ENCODE measurements at places on chromosomes 5 and 9. TPM values are rescaled to one million over a fixed set of nuclear protein-coding genes. Genes with fewer than 3 reads are reported as not detected.

The EPB41L4A gene
- total RNA-seq: 10.5 TPM

The ANKRD20A1 gene
- 0.07 TPM for total RNA-seq

GRCh38 chr9:108991479-108991878 is 21.8 kb downstream of the CTNNAL1 start:
- peak overlapping the region; percentile 27 for H3K27ac ChIP-seq
- H3K27me3 ChIP-seq: no peaks in the 10 kb centered on the region
- no peaks in the 10 kb centered on the region for H3K4me1 ChIP-seq

GRCh38 chr5:170818232-170818631 is 34.7 kb downstream of the GABRP start:
- H3K4me1 ChIP-seq: no peaks in the 10 kb centered on the region
- no peaks in the 10 kb centered on the region for H3K36me3 ChIP-seq
- no peaks in the 10 kb centered on the region for H3K27me3 ChIP-seq
- no peak overlapping the region for H3K4me3 ChIP-seq
- H3K27ac ChIP-seq: no peak overlapping the region

DNA sequence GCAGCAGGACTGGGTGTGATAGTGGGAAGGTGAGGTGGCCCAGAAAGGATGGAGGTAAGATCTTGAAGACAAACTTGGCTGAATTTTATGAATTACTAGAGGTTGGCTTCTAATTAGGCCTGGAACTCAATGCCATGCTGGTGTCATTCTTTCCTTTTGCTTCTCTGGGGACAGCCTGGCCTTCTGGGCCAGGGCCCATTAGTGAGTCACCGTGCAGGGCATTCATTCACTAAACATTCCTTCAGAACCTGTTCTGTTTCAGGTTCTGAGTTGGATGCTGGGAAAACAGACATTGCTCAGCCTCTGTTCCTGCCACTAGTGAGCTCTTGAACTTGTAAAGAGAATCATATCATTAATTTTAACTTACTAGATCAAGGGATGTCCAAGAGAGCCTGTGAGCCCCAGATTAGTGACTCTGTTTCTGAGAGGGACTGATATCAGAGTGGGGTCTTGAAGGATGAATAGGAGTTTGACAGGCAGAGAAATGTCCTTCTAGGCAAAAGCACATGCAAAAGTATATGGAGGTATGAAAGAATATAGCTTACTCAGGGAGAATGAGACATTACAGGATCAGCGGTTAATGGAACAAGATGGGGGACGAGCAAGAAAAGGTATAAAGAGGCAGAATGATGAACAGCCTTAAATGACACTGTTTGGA is 66.5 kb downstream of the LHX2 start:
- H3K4me1 ChIP-seq: no peaks in the 10 kb centered on the region
- no peaks in the 10 kb centered on the region for H3K36me3 ChIP-seq
- H3K4me3 ChIP-seq: no peak overlapping the region
- H3K27me3 ChIP-seq: no peaks in the 10 kb centered on the region
- DNase-seq: no peak

DNA sequence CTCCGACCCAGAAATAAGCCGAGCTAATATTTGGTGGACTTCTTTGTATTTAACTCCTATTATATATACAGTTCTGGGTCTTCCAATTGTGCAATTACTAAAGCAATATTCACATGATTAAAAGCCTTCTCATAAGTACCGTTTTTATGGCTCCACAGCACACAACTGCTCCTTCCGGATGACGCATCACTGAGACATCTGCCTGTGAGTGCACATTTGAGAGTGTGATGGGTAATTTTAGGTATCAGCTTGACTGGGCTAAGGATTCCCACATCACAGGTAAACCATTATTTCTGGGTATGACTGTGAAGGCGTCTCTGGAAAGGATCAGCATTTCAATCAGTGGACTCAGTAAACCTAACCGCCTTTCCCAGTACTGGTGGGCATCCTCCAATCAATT is 77.5 kb upstream of the SYK start:
- H3K4me1 ChIP-seq: no peaks in the 10 kb centered on the region
- H3K27ac ChIP-seq: no peak overlapping the region
- no peaks in the 10 kb centered on the region for H3K27me3 ChIP-seq
- no peak for DNase-seq
- no peaks in the 10 kb centered on the region for H3K36me3 ChIP-seq

DNA sequence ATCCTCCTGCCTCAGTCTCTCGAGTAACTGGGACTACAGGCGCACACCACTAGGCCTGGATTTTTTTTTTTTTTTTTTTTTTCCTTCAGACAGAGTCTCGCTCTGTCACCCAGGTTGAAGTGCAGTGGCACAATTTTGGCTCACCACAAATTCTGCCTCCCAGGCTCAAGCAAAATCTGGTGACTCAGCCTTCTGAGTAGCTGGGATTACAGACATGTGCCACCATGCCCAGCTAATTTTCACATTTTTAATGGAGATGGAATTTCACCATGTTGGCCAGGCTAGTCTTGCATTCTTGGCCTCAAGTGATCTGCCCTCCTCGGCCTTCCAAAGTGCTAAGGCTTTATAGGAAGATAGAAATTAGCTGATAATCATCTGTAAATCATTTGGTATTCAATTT is 43.9 kb downstream of the NSA2 start:
- H3K36me3 ChIP-seq: no peaks in the 10 kb centered on the region
- no peak overlapping the region for H3K27ac ChIP-seq
- no peak overlapping the region for H3K4me3 ChIP-seq
- H3K4me1 ChIP-seq: no peaks in the 10 kb centered on the region
- no peaks in the 10 kb centered on the region for H3K27me3 ChIP-seq

DNA sequence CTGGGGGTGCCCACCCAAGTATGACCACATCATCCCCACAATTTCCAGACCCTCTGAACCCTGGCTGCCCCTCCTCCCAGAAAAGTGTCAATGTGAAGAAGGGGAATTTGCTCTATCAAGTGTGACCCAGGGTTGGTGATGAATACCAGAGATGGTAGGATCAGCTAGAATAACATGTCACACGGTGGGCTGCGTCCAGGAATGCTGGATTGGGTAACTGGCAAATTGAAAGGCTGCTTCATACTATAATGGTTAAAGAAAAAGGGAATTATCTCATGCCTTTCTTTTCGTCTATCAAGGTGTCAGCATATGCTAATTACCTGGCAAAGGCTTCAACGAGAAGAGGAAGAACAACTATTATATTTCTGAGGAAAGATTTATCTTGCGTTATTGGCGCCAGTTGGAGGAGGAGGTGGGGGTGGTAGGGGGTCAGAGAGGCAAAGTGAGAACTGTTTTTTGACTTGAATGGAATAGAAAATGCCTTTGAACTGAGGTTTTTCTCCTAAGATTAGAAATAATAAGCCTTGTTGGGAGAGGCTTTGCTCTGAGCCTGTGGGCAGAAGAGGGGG is 27.8 kb upstream of the ARAP3 start:
- no peaks in the 10 kb centered on the region for H3K4me1 ChIP-seq
- H3K27ac ChIP-seq: no peak overlapping the region
- no peaks in the 10 kb centered on the region for H3K36me3 ChIP-seq
- no peak overlapping the region for H3K4me3 ChIP-seq

DNA sequence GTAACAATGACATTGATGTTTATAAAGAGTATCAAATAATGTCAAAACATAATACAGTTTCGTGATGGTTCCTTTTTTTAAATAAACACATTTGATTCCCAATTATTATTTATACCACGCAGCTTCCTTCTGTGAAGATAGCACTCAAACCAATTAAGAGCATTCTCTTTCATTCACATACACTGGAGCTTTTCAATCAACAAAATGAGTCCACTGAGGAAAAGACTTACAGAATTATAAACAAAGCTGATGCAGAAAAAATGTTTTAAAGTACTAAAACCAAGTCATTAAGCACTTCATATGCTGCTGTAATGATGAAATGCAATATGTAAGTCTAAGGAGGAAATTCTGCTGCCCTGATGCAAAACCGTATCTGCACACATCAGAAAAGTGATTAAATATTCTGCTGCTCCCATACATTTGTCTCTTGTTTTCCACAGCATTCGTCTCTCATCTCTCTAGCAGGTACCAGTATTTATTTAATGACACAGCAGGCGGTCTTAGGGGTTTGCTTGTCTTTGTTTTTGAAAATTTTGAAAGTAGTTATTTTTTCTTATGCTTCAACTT is 147.1 kb downstream of the CDH10 start:
- no peaks in the 10 kb centered on the region for H3K36me3 ChIP-seq
- DNase-seq: no peak
- H3K27ac ChIP-seq: no peak overlapping the region
- no peaks in the 10 kb centered on the region for H3K27me3 ChIP-seq

DNA sequence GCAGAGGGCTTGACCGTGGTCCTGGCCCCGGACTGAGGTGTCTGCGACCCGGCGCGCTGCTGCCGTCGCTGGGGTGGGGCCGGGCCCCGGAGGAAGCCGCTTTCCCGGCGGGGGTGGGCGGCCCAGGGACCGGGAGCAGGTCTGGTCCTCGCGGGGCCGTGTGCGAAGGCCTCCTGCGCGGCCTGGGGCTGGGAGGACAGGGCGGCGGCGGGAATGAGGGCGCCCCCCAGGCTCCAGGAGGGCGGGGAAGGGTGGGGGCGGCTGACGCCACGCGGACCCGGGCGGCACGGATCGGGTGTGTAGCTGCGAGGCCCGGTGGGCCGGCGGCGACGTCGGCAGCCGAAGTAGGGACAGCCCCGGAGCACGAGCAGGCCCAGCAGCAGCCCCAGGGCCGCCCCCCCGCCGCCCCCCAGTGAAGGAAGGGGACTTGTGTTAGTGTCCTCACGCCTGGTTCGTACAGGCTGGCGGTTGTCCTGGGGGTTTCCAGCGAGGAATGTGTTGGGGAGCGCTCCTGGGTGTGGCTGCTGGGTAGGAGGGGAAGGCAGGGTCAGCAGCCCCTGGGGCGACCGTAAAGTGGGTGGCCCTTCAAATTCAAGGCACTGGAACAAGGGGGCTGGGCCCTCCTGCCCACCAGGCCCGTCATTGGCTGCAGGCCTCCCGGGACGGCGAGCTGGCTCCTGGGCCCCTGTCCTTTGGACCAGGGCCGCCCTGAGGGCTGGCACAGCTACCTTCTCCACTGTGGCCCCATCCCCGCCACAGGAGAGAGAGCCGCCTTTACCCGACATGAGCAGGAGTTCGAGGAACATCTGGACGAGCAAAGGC is 597 bp upstream of the TMEM250 start:
- DNase-seq: peak; percentile 68
- H3K4me3 ChIP-seq: peak overlapping the region; percentile 74
- peaks cover 13% of the 10 kb centered on the region for H3K4me1 ChIP-seq
- H3K27ac ChIP-seq: peak overlapping the region; percentile 92
- H3K27me3 ChIP-seq: peaks cover 3% of the 10 kb centered on the region
- H3K36me3 ChIP-seq: peaks cover 3% of the 10 kb centered on the region

DNA sequence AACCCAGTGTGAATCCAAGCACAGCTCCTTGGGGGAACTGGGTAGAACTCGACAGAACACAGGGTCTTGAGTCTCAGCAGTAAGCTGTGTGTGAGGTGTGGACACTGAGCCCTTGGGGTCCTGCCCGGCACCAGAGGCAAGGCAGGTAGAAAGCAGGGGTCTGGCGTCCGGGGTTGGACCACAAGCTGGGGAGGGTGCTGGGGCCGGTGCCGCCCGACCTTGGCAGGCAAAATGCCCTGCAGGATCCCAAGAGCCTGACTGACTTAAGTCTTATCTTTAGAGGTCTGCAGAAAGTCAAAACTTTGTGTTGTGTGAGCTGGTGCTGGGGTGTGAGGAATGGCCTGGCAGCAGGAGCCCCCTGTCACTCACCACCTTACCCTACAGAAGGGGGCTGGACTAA is 49.3 kb downstream of the HABP4 start:
- H3K27me3 ChIP-seq: no peaks in the 10 kb centered on the region
- H3K4me3 ChIP-seq: no peak overlapping the region
- DNase-seq: no peak
- H3K27ac ChIP-seq: peak overlapping the region; percentile 81
- H3K36me3 ChIP-seq: no peaks in the 10 kb centered on the region
- peaks cover 42% of the 10 kb centered on the region for H3K4me1 ChIP-seq

DNA sequence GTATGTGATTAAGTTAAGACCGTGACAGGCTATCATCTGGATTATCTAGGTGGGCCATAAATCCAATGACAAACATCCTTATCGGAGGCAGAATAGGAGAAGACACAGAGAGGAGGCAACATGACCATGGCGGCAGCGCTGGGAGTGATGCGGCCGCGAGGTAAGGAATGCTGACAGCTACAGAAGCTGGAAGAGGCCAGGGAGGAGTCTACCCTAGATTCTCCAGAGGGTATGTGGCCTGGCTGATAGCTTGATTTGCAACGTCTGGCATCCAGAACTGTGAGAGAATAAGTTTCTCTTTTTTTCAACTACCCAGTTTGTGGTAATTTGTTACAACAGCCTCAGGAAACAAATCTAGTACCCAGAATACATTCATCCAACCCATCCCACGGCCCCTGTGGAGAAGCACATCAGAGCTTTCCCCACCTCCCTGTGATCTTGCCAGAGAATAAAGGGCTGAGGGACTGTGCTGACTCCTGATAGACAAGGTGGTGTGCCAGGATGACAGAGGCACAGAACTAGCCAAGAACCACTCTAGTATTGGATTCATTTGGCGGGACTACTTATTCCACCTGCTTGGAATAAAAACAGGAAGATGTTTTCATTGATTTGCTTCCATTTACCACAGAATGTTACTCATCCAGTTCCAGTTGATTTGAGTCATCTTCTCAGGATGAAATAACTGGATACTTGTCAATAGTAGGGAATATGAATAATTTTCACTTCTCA is 187.4 kb downstream of the MAN2A1 start:
- H3K36me3 ChIP-seq: no peaks in the 10 kb centered on the region
- H3K27ac ChIP-seq: no peak overlapping the region
- no peaks in the 10 kb centered on the region for H3K4me1 ChIP-seq
- H3K4me3 ChIP-seq: no peak overlapping the region
- DNase-seq: no peak
- no peaks in the 10 kb centered on the region for H3K27me3 ChIP-seq

- H3K27me3 ChIP-seq: no peaks in the 10 kb centered on the region
- H3K4me1 ChIP-seq: peaks cover 18% of the 10 kb centered on the region
- no peak overlapping the region for H3K27ac ChIP-seq
- no peak overlapping the region for H3K4me3 ChIP-seq
- no peaks in the 10 kb centered on the region for H3K36me3 ChIP-seq
- no peak for DNase-seq
Measured at GRCh38 chr9:94945197-94946144, 219.0 kb downstream of the AOPEP start.

GRCh38 chr5:96816991-96817390 is 9.2 kb upstream of the ERAP1 start:
- H3K36me3 ChIP-seq: no peaks in the 10 kb centered on the region
- DNase-seq: no peak
- H3K27ac ChIP-seq: no peak overlapping the region
- H3K27me3 ChIP-seq: no peaks in the 10 kb centered on the region
- no peaks in the 10 kb centered on the region for H3K4me1 ChIP-seq

DNA sequence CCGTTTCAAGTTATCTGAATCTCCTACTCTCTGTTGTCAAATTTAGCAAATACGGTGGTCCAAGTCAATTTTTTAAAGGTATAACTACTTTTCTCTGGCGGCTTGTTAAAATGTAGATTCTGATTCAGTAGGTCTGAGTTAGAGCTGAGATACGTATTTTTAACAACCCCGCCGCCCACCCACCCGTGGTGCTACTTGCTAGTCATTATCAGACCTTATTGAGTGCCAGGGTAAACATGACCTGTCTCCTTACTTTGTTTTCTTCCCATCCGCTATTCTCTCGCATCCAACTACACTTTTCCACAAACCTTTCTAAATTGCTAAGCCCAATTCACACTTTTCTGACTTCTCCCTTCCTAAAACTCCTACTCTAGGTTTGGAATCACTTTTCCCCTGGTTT is 694 bp upstream of the PLAA start:
- peak overlapping the region; percentile 81 for H3K4me3 ChIP-seq
- H3K27me3 ChIP-seq: no peaks in the 10 kb centered on the region
- H3K36me3 ChIP-seq: no peaks in the 10 kb centered on the region
- H3K27ac ChIP-seq: peak overlapping the region; percentile 100
- no peak for DNase-seq
- peaks cover 12% of the 10 kb centered on the region for H3K4me1 ChIP-seq

Data from cardiac muscle cell (in vitro differentiated cells and primary cell).